ENCODE measurements at places on chromosomes 1 and 21. TPM values are rescaled to one million over a fixed set of nuclear protein-coding genes. Genes with fewer than 3 reads are reported as not detected.

Gene OLIG2
- total RNA-seq: not detected

Gene OR2T11
- not detected for total RNA-seq

Gene AMY1A
- not detected for total RNA-seq

Gene PTPRC
- total RNA-seq: 0.45 TPM

Gene FOXD3
- not detected for total RNA-seq

DNA sequence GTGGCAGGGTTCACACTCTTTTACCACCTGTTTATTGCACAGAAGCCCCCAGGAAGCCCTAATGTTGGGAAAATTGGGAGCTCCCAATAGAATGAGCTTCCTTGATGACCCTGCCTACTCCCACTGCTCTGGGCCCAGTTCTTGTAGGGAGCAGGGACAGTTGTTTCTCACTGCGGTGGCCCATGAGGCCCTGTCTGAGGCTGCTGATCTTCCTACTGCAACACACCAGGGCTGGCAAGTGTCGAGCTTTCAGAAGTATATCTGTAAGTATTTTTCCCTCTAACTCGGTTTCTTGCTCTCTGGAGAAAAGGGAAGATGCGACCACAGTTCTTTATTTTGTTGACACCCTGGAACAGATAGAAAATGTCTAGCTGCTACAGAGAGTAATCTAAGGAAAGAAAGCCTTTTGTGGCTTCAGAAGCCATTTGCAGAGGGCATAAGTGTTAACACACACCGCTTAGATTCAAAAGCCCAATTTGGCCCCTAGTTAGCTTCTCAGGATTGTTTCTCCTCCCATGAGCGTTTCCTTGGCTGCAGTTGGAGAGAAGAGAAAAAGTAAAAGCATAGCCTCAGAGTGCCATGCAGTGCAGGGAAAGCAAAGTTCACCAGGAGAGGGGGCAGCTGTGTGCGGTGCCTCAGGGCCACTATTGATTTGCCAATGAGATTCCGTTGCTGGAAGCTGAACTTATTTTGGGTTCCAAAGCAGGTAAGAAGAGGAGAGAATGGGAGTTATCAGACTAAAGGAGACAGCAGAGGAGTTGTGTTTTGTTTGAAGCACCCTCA lies 102.6 kb downstream of the SELENOF start:
- no peak for DNase-seq

- DNase-seq: no peak
Measured at GRCh38 chr1:85062425-85063026, 14.2 kb upstream of the MCOLN3 start.

GRCh38 chr1:160748181-160748877 lies 9.3 kb downstream of the SLAMF7 start:
- DNase-seq: peak; percentile 22

DNA sequence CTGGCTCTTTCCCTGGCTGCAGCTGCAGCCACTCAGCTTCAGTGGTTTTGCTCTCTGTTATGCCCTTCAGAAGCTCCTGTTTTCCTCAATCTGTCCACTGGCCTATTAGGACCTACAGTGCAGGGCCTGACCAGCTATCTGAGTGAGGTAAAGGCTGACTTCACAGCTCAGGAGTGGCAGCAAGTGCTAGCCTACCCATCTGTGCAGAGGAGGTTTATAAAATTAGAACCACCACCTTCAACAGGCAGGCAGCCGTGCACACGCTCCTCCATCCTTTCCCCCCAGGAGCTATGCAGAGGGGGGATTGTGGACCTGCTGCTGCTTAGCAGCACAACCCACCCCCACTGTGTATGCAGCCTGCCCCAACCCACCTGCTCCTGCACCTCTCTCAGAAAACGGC lies 8.3 kb downstream of the ADAR start:
- DNase-seq: no peak

GRCh38 chr1:211920602-211921226 lies 90.2 kb upstream of the LPGAT1 start:
- DNase-seq: no peak

- DNase-seq: no peak
Measured at GRCh38 chr1:71043065-71043464, 4.6 kb downstream of the PTGER3 start.

DNA sequence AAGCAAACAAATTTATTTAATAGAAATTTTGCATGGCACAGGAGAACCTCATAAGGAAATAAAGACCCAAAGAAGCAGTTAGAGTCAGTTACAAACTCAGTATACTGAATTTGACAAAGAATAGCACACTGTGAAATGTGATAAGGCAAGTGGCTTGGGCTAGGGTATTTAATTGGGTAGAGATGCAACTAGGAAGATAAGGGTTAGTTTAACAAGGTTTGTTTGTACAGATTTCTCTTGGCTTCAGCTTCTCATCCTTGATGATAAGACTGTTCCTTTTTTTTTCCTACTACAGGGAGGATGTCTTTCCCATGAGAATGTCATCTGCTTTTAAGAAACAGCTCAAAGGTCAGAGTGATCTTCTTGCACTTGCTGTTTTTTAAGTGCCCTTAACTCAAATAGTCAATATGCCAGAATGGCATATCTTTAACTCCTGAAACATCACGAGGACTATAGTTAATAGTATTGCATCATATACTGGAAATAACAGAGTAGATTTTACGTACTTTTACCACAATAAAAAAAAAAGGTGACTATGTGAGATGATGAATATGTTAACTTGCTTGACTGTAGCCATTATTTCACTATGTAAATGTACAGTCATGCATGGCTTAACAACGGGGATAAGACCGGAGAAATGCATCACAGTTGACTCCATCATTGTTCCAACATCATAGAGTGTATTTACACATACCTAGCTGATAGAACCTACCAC lies 9.2 kb upstream of the TRAF3IP3 start:
- no peak for DNase-seq

DNA sequence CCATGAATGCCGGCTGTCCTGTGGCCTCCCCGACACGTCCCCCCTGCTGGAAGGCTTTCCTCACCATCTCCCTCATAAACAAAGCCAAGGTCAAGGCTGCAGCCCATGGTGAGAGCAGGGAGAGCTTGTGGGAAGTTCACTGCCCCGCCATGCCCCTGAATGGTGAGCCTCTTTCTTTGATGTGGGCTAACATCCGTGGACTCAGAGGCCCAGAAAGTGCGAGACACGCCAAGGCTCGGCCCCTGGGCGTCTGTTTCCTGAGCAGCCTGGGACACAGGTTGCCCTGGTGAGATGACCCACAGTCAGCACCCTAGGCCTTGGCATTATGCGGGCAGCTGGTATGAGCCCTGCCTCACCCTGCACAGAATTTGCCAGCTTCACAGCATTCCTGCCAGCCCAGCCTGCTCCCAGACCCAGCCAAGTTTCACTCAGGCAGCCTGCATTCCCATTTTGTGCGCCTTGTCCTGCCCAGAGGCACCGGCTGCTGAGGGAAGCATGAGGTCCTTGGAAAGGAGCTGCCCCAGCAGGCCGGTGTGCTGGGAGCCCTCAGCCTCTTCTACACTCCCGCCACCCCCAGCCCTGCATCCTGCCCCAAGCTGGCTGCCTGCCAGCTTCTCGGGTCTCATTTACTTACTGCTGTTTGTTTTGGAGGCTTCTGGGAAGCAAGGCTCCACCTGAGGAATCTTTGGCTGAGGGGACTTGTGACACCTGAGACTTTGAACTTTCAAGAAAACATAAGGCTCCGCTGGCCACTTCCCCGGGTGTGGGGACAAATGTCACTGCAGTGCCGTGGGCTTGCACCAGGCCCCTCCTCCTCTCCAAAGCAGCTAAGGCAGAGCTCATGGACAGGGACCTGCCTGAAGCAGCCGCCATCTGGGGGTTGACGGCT lies 31.9 kb downstream of the NEK2 start:
- DNase-seq: no peak

DNA sequence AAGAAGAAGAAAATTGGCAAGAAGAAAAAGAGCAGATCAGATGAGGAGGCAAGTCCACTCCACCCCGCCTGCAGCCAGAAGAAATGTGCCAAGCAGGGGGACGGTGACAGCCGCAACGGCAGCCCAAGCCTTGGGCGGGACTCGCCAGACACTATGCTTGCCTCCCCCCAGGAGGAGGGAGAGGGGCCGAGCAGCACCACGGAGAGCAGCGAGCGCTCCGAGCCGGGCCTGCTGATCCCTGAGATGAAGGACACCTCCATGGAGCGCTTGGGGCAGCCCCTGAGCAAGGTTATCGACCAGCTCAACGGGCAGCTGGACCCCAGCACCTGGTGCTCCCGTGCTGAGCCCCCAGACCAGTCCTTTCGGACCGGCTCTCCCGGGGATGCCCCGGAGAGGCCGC lies 9.0 kb upstream of the SLC25A34 start:
- DNase-seq: no peak

GRCh38 chr1:92123868-92124267 lies 43.7 kb downstream of the BTBD8 start:
- DNase-seq: no peak

DNA sequence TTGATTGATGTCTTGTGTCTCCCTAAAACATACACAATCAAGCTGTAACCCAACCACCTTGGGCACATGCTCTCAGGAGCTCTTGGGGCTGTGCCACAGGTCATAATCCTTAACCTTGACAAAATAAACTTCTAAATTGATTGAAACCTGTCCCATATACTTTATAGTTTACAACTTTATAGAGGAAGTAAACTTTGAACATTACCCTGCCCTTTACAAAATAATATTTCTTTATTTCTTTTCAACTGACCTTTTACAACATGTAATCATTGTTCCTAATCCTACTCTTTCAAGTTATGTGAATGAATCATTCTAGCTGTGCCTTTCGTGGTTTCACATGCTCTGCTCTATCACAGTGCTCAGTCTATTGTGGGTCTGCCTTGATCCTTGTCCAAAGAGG lies 118.3 kb upstream of the ATP1A1 start:
- DNase-seq: no peak

DNA sequence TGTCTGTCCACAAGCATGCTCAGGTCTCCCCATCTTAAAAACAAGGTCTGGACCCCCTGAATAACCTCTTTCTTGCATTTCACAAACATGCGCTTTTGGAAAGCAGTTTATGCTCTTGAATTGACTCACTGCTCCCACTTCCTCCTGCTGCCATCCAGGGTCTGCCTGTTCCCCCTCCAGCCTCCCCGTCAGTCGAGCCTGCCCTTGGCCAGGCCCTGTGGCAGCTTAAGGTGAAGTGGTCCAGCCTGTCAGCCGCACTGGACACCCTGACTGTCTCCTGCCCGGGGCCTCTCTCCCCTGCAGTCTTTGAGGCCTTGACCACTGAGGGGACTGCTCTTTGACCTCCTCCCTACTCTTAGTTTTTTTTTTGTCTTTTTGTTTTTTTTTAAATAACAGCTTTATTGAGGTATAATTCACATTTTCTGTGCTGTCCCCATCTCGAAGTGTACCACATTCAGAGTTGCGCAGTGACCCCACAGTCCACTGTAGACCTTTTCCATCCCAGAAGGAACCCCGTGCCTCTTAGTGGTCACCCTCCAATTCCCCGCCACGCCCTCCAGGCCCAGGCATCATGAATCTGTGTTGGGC lies 18.3 kb downstream of the GPR137B start:
- no peak for DNase-seq

DNA sequence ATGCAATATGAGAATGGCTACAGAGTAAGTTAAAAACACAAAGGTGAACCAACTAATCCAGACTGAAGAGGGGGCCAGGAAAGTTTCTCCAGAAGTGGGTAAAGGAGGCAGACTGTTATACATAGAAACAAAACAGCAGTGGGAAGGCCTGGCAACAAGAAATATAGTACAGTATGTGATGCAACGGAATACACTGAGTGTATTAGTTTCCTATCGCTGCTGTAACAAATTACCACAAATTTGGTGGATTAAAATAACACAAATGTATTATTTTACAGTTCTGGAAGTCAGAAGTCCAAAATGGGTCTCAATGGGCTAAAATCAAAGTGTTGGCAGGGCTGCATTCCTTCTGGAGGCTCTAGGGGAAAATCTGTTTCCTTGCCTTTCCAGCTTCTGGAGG lies 95.2 kb downstream of the ZSWIM5 start:
- DNase-seq: no peak

DNA sequence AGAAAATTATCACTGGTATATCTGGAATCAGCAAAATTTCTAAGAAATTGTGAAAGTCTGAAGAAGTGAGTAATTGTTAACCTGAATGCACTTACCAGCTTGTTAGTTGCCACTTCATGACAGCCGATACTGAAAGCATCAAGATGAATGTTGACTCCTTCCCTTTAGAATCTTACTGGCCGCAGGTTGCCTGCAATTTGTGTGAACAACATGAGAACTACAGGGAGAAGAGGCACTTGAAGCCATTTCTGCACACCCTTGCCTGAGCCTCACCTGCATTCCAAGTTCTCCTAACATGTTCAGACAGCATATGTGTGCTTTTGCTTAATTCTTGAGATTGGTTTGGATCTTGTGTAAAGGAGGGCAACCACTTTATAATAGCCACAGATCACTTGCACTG lies 59.2 kb upstream of the SSX2IP start:
- no peak for DNase-seq

DNA sequence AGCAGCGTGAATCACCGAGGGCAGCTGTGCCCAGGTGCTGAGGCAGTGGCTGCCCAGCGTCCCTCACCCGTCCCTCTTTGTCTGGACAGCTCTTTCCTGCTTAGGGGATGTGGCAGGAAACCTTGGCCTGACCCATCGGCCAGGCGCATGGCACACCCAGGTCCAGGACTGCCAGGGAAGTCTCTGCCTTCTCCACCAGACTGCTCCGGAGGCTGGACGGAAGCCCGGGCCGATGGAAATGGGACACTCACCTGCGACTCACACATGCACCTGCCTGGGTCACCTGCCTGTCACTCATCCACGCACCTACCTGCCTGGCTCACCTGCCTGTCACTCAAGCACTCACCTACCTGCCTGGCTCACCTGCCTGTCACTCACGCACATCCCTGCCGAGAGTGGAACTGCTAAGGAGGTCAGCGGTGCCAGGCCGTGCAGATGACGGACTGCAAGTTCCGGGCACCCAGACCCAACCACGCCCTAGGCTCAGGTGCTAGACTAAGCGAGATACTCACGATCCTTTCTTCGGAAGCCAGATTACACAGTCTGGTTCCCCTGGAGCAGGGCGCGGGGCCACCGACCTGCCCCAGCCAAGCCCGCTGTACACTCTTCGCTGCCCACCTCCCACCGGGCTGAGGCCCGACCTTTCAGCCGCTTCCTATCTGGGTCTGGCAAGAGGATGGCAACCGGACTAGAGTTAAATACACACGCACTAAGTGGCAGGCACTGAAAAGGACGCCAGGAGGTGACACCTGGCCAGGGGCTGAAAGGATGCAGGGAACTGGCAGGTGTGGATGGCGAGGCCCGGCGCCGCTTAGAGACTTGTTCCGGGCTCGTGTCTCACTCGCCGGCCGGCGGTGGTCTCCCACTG lies 1.1 kb downstream of the UBE2J2 start:
- DNase-seq: no peak

- DNase-seq: no peak
Measured at GRCh38 chr1:248686815-248687214, 15.8 kb downstream of the OR14I1 start.

Measured in HFFc6 (cell line).